NB4 (cell line): ENCODE measurements at places on chromosomes 5 and 9.
A peak's percentile ranks its signal among the peaks of the same experiment; 100 is the strongest.

DNA sequence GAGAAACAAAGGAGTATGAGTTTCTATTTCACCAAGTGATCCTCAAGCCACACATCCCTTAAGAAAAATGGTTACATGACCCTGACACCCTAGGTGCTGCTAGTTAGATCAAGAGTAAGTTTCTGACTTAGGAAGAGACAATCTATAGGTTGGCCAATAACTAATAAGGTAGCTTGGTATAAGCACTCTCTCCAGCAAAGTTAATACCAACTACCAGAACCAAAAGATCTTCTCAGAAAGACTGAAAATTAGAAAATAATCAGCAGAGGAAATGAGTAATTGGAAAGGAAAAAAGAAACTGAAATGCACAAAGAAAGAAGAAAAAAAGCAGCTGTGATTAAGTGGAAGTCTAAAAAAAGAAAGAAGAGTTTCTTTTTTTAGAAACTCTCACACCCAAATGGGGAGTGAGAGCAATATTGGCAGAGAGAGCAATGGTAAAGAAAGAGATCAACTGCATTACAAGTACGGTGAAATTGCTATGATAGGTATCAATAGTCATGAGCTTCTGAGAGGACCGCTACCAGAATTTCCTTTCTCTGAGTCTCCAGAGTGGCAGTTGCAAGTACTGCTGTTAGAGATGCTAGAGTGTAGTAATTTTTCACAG lies 195.5 kb downstream of the TMEM167A start:
- DNase-seq = no peak

- no peak for DNase-seq
Observed at GRCh38 chr5:44225231-44226160, 163.7 kb downstream of the FGF10 start.

DNA sequence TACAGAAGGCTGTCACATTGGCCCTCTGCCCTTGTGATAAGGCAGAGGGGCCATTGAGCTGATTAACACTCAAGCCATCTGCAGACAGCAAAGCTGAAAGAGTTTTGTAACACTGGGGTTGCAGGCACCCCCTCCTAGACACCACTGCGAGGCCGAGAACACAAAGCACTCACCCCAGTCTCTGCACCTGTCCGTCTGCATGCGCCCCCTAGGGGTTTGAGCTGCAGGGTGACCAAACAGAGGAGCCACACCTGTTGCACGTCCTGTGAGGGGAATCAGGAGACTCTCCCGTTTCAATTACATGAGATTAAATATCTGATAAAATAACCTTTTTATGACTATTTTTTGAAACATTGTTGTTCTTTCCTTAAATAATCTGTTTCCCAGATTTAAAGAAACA lies 1180.4 kb downstream of the CDH9 start:
- DNase-seq = peak; percentile 11

DNA sequence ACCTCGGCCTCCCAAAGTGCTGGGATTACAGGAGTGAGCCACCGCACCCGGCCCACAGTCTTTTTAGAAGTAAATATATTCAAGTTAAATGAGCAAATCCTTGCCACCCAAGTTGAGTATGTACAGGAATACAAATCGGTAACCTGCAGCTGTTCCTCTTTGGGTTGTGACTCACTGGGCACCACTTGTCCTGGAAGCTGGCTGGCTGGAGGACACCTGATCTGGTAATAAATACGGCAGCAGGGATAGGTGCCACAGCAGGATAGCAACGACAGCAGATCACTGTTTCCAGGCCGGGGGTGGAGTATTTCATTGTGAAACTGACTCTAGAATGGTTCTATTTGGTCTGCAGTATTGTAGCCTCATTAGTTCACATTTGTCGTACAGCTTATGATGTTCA lies 35.7 kb upstream of the SLC36A2 start:
- no peak for DNase-seq

DNA sequence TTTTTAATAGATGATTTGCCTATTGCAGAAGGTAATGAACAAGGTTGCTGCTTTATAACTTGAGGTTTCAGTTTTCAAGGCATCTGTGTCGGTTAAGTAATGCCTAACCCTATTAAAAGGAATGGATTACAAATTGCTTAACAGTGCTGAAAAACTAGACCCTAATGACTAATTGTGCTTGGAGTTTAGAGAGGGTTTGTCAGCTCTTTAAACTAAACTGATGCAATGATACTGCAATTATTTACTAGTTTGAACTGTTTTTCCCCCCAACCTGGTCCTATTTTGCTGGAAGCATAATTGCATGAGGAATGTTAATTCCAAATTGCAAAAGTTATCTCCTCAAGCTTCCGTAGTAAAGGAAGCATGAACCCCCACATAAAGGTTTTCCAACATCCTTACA lies 39.3 kb upstream of the TLX3 start:
- DNase-seq = no peak

DNA sequence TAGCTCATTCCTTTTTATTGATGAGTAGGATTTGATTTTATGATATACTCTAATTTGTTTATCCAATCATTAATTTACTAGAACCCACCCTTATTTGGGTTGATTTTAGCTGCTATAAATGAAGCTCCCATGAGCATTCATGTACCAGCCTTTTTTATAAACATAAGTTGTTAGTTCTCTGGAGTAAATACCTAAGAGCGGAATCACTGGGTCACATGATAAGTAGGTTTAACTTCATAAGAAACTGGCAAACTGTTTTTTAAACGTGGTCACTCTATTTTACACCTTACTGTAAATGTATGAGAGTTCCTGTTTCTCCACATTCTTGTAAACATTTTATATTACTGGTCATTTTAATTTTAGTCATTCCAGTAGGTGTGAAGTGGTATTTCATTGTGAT lies 364.6 kb downstream of the NPR3 start:
- no peak for DNase-seq

GRCh38 chr9:137017791-137018497 lies 10.1 kb downstream of the ABCA2 start:
- DNase-seq = no peak

- DNase-seq = no peak
Observed at GRCh38 chr9:136044207-136044970, 50.7 kb downstream of the NACC2 start.

GRCh38 chr5:43422143-43422542 lies 10.0 kb upstream of the CCL28 start:
- no peak for DNase-seq

- no peak for DNase-seq
Observed at GRCh38 chr5:11174591-11174990, 413.6 kb upstream of the DAP start.

- no peak for DNase-seq
Observed at GRCh38 chr5:149438711-149439132, 59.6 kb upstream of the IL17B start.

DNA sequence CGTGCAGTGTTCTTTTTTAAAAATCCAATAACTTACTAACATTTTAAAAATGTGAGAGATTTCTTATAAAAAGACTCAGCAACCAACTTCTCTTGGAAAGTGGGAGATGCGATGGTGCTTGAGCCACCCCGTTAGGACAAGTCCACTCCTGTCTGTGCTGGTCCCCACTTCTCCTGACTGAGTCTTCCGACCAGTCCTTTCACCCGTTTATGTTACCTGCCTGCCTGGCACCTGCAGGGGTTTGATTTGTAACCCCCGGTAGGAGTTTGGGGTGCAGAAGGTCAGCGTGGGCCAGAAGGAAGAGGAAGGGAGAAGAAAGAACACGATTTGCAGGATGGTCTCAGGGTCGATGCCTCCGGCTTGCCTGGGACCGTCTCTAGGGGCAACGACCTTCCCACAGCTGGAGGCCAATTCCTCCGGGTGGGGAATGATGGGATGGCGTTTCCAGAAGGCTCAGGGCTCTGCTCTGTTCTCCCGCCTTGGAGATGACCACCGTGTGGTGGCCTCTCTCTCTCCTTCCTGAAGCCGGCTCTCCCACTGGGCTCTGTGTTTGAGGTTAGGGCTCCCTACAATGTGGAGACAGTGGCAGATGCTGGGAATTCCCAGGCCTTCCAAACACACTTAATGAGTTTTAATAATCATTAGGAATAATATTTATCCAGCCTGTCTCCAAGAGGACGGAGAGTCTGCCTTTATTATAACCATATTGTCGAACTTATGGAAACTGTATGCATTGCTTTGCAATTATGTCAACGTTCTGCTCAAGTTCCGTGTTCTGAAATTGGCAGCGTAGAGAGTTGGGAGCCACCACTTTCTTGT lies 14.8 kb downstream of the COL27A1 start:
- no peak for DNase-seq

DNA sequence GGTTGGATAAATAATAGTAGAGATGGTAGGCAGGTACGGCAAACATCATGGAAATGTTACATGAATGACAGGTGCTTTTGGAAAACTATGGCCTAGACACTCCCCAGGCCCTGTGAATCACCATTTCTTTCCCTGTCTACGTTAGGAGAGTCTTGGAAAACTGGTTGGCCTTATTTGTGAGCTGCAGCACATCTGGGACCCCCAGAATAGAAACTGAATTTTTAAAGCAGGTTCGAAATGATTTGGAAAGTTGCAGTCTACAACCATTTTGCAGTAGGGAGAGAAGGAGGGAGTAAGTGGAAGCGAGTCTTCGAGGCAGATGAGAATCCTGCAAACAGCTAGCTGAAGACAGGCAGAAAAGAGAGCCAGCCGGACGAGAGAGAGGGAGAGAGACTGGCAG lies 13.0 kb downstream of the C1QTNF2 start:
- no peak for DNase-seq

- DNase-seq = no peak
Observed at GRCh38 chr9:70534061-70534460, 119.6 kb upstream of the KLF9 start.

GRCh38 chr5:50963971-50964745 lies 297.7 kb downstream of the PARP8 start:
- DNase-seq = no peak

DNA sequence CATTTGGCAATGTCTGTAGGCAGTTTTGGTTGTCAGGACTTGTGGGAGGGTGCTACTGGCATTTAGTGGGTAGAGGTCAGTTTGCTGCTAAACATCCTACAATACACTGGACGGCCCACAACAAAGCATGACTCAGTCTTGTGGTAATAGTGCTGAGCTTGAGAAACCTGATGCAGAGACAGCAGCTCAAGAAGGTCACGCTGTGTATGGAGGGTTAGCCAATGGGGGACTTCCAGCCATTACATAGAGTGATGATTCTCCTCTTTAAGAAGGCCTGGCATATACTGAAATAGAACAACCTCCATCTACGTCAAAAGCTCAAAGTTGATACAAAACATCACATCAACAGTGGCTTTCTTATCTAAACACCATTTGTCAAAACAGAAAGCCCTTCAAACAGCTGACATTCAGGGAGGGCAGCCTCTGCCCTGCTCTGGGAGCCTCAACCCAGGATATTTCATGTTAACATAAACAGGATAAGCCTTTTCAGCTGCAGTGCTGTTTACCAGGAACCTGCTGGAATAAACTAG lies 143.0 kb downstream of the GPBP1 start:
- peak; percentile 92 for DNase-seq

DNA sequence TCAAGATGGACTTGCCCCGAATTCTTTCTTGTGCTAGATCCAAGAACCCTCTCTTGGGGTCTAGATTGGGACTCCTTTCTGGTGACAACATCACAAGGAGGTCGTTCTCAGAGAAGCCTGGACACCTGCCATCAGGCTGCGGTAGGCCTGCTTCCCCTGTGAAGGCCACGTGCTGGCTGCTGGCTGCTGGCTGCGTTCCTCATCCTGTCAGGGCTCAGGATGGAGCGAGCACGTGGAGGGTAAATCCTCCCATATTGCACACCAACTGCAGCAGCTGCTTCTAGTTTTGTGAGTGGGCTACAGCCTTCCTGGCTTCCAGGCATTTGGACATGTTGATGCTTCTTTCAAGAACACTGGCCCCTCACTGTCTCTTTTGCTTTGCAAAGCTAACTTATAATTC lies 95.6 kb downstream of the HSPA4 start:
- DNase-seq = no peak

- DNase-seq = no peak
Observed at GRCh38 chr5:160539431-160539830, 117.8 kb downstream of the PTTG1 start.

GRCh38 chr9:126292736-126293521 lies 33.7 kb upstream of the MVB12B start:
- DNase-seq = no peak

DNA sequence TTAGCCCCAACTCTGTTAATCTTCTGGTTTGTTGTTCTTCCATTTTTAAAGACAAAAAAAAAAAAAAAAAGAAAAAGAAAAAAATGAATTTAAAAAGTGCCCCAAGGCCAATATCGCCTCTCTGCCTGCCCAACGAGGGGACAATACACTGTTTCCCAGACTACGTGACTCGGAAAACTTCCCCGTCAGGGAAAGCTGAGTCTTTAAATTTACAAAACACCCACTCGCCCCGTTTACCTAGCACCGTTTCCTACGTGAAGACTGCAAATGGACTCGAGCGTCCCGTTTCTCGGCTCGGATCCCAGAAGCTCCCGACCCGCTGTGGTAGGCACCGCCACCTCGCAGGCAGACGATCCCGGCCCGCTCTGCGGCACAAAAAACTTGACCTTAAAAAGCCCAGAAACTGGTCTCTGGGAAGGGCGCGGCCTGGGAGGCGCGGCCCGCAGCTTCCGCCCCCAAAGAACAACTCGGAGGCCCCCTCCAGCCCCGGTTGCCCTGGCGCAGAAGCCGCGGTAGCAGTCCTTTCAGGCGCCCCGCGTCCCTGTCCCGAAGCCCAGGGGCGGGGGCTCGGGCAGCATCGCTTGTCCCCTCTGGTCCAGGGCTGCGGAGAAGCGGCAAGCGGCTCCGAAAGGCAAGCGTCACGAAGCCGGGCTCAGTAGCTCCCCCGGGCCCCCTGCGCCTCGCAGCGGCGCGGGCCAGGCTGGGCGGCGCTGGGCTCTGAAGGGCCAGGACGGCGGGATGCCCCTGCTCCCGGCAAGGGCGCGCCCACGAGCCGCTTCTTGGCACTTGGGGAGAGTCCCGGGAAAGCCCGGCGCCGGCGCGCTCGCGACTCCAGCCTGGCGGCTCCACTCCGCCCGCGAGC lies at the start of gene GCNT4:
Gene GCNT4 (minus strand): TSS at position 367 of the 862 bp plus-strand sequence. CDS start 22,521 bp downstream, outside the sequence.
- peak; percentile 17 for DNase-seq

GRCh38 chr5:118919016-118919415 lies 69.3 kb downstream of the DTWD2 start:
- DNase-seq = no peak

DNA sequence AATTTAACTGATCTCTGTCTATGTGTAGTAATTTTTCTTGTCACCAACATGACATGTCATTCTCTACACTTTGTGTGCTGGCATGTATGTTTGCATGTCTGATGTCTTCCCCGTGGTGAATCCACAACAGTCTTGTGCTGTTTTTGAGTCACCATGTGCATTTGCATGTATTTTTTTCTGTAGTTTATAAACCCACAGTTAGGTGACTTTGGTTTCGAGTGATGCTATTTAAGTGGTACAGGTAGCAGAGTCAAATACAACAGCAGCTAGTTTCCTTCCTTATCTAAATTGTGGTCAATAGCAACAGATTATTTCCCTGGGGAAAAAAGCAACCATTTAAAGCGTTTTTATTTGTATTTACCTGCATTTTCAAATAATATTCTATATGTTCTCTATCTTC lies 89.9 kb upstream of the FSD1L start:
- no peak for DNase-seq

DNA sequence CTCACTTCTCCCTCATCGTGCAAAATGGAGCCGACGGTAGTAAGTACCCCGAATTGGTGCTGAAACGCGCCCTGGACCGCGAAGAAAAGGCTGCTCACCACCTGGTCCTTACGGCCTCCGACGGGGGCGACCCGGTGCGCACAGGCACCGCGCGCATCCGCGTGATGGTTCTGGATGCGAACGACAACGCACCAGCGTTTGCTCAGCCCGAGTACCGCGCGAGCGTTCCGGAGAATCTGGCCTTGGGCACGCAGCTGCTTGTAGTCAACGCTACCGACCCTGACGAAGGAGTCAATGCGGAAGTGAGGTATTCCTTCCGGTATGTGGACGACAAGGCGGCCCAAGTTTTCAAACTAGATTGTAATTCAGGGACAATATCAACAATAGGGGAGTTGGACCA lies 979 bp downstream of the PCDHGA12 start:
- no peak for DNase-seq

- DNase-seq = no peak
Observed at GRCh38 chr9:75109210-75109839, 21.0 kb downstream of the OSTF1 start.
